HFFc6 (cell line): ENCODE measurements at places on chromosomes 1 and 21. TPM values are rescaled to one million over a fixed set of nuclear protein-coding genes. Genes with fewer than 3 reads are reported as not detected.

DNA sequence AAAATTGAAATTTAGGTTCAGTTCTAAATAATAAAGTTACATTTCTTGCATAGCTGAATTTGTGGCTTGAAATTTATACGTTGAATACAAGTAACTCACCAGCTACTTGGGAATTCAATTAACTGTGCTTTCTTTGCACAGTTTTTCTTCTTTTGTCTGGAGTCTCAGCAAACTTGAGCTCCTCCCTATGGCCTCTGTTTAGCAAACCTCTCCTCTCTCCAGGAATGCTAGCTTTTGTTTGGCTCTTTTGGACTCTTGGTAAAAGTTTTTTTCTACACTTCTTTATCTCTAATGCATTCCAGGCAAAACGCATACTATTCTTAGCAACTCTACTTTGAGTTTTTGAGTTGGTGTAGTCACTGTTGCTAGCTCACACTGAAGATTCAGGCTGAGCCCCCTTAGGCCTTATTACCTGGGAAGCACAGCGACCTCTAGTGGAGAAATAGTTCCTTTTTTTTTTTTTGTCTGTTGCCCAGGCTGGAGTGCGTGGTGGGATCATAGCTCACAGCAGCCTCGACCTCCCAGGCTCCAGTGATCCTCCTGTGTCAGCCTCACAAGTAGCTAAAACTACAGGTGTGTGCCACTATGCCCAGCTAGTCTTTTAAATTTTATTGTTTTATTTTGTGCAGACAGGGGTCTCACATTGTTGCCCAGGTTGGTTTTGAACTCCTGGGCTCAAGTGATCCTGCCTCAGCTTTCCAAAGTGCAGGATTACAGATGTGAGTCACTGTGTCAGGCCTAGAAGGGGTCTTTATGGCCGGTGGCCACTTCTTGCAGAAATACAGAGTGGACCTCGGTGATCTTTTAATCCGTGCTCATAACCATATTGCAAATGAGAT, 61.7 kb downstream of the CASQ2 start:
- DNase-seq = peak; percentile 17

DNA sequence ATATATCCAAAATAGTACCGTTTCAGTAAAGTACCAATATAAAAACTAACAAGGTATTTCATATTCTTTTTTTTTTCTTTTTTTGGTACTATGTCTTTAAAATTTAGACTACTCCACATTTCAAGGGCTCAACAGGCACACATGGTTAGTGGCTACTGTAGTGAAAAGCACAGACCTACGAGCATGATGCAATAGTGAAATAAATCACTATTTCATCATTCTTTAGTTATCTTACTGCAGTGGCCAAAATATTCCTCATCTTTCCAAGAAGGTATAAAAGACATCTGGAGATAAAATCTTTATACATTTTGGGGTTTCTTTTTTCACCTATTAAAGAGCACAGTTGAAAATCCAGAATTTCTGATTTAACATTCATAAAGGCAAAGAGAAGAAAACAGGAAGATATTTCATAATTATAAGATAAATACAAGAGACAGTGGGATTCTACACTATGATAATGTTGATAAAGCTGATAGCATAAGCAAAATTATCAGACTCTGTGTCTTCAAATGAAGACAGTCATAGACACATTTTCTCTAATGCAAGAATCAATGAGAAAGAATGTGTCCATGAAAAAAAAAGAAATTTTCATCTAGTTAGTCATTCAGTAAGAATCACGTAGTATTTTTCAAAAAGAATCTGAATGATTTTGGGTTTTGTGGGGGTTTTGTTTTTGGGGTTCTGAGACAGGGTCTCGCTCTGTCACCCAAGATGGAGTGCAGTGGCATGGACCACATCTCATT, 41.9 kb downstream of the CEP170 start:
- DNase-seq = peak; percentile 40

DNA sequence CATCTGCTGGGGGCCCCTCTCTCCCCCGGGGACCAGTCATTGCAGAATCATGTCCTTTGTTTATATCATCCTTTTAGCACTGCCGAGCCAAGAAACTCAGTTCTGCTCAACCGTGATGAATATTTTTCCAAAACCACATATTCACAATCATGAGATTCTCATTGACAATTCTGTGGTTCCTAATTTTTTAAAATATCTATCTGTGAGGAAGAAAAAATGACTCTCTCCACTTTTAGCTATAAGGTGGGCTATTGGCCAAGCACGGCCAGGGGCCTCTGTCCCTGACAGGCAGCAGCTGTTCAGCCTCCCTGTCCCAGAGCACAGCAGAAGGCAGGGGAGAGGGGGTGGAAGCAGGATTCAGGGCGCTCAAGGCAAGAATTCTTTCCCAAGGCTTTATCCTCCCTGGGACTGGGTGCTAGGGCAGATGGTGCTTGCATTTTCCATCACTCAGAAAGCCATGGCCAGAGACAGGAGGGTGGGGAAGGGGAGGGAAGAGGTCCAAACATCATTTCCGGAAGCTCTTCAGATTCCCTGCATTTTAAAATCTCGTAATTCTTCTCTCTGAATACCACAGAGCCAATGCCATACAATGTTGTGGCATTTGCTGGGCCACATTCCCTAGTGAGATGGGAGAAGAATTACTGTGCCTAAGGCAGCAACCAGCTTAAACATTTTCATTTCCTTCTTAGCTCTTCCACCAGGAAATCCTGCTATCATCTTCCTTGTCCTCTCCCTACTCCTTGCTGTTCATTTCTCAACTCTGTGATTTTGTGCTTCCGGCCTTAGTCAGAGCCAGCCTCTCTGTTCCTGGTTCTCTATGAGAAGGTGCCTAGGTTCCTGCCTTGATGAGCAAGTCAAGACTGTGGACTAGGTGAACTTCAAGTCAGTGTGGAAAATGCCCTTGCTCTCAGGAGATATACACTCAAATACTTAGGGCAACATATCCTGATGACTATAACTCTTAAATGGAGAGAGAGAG, 60.3 kb downstream of the KCNJ6 start:
- DNase-seq = peak; percentile 61

Gene ZNF593OS
- not detected in 3 replicates for total RNA-seq

Gene CRTC2
- 23.1 to 28.1 TPM (median 27.3 TPM) in 3 replicates for total RNA-seq

Gene SLC9C2
- total RNA-seq = not detected in 3 replicates

Gene PRKAA2
- total RNA-seq = 0.06 and 0.42 TPM in 2 replicates

Gene LMX1A
- total RNA-seq = not detected in 3 replicates
